ENCODE measurements at places on chromosomes 5 and 9.

DNA sequence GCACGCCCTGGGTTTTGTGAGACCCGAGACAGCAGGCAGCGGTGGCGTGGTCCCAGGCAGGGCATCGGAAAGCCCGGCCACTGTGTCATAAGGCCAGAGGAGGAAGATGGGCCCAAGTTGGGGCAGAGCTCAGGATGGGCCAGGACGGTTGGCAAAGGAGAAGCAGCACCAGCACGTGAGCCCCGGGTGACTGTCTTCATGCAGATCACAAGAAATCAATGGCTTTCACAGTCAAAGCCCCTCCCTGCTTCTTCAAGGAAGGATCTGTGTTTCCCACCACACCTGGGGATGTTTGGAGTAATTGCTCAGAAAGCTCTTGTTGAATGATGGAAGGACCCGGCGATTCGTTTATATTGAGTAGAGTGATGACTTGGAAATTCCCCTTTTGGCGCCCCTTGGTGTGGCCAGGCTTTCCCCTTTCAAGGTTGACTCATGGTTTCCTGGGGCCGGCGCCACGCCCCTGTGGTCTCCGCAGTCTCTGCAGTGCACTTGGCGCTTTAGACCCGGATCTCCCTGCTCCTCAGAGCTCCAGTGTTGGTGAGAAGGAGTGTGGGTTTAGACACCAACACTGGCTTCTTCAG is 52.1 kb downstream of the IL31RA start:
- no peak for ATAC-seq

DNA sequence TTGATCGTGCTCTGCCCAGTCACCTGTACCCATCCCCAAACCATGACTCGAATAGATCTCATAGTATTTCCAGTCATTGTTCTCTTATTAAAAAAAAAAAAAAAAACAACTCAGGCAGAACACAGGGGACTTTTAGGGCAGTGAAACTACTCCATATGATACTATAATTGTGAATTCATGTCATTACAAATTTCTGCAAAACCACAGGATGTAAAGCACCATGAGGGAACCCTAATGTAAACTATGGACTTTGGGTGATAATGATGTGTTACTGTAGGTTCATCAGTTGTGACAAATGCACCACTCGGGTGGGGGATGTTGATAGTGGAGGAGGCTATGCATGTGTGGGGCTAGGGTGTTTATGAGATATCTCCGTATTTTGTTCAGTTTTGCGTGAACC is 133.8 kb downstream of the RAB3C start:
- ATAC-seq: no peak

GRCh38 chr5:79436224-79436623 is 77.7 kb downstream of the HOMER1 start:
- ATAC-seq: no peak

- no peak for ATAC-seq
Observed at GRCh38 chr5:7209658-7210057, 186.3 kb upstream of the ADCY2 start.

- no peak for ATAC-seq
Observed at GRCh38 chr5:178547753-178548415, 42.3 kb downstream of the COL23A1 start.

DNA sequence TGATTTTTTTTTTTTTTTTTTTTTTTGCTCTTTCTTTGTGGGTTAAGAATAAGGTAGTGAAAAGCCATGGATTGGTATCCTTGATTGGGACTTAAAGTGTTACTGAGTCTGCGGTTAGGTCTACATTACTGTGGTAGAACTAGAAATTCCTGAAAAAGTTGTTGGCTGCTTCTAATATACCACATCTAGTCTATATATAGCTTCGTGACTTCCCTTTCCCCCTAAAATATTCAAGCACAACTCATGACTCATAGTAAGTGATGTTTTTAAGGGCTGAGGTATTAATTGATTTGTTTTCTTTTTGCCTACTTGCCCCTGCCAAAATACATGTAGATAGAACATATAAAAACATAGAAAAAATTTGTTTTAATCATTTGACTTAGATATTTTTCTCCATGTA is 247.6 kb downstream of the TMEM232 start:
- peak; percentile 100 for ATAC-seq

DNA sequence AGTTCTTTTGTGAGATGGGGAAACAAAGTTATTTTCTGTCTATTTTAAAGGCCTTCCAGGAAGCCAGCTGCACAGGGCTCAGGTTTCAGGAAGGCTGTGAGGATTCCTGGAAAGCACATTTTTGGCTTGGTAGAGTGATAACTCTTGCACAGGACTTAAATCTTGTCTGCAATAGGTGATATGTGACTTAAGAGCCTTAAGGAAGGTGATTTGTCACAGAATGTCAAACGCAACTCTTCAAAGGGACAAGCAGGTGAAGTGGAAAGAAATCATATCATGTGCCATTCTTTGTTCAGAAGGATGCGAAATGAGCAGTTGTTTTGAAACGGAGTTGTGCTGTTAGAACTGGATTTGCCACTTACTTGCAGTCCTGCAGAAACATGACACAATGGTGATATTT is 459.3 kb downstream of the MAT2B start:
- no peak for ATAC-seq

DNA sequence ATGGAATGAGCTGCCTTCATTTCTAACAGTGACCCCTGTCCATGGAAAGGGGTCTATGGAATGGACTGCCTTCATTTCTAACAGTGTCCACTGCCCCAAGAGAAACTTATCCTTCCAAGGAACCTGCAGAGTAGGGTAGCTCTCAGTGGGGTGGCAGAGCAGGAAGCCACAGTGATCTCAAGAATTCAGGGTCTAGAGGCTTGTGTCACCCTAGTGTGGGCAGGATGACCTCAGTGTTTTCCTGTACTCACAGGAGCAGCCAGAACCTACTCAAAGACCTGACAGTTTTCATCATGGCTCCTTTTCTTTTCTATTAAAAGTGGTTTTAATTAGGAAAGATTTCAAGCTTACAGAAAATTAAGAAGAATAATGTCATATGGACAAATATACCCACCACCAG is 27.5 kb downstream of the SEC61B start:
- no peak for ATAC-seq

GRCh38 chr9:27866741-27867140 is 293.5 kb upstream of the C9orf72 start:
- ATAC-seq: no peak

- no peak for ATAC-seq
Observed at GRCh38 chr9:69319324-69320025, 5.5 kb upstream of the ENTREP1 start.

DNA sequence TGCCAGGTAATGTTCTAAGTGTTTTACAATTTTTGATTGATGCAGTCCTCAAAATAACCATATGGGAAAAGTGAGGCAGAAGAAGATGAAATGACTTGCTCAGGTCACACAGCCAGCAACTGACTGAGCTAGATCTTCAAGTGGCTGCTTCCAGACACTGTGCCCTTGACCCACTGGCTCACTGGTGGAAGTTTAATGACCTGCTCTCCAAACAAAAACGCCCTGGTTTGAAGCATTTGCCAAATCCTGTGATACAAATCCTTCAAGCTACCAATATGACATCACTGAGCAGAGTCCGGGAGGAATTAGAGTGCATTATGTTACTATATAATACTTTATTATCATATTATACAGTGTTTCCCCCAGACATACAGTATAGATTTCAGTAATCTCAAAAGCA is 459.4 kb downstream of the GADD45G start:
- no peak for ATAC-seq

DNA sequence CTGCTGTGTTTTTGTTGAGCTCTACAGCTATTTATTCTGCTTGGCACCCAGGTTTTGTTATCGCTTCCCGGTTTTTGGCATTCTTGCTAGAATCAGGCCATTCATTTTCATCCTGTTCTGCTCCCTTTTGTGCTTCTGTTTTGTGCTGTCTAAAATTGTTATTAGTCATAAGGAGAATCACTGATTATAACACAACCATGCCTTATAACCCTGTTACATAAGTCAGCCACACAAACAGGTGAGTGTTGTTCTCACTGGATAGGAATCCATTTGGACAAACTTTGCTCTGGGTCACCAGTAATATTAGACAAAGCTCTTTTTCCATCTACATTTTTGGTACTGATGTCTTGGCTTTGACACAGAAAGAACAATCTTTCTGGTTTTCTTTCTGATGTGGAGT is 622.8 kb downstream of the PSAT1 start:
- ATAC-seq: no peak

DNA sequence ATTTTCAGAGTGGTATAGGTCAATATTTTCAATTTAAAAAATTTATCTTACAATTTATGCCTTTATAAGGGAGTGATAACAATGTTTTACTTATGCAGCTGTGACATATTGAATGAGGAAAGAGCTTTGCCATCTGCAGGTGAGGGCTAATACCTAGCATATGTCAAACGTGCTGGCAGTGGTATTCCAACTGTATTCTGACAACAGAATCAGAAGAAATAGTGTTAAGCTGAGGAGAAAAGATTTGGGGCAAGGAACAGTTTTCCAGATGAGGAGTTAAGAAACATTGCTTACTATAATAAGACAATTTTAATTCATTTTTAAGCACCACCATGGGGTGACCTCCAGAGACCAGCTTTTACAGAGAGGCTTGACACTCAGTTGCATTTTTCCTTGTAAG is 267.8 kb upstream of the ZNF608 start:
- no peak for ATAC-seq

DNA sequence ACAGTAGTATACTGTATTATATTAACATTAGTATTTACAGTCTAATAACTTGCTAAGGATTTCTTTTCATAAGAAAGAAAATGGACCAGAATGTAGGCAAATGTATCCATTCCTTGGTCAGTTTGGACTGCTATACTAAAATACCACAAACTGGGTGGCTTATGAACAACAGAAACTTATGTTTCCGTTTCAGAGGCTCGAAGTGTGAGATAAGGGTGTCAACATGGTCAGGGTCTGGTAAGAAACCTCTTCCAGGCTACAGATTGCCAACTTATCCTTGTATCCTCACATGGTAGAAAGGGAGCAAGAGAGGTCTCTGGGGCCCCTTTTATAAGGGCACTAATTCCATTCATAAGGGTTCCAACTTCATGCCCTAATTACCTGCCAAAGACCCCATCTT is 9.2 kb upstream of the ESM1 start:
- ATAC-seq: no peak

GRCh38 chr9:108041551-108041950 is 552.0 kb upstream of the KLF4 start:
- peak; percentile 84 for ATAC-seq

DNA sequence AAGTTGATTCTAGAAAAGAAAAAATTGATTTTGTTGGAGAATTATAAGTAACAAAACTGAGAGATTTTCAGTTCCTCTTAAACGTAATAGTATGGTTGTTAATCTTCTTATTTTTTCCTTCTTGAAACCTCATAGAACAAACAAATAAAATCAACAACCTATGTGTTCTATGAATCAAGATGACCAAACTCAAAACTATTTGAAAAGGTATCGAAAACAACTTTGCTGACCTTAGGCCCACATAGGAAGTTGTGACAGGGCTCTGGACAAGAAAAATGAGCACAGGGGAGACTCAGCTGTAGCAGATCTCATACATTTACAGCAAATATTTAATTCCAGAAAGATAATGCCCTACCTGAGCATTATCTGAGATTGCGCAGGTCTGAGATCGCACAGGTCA is 169.4 kb upstream of the CCNH start:
- ATAC-seq: no peak

- ATAC-seq: no peak
Observed at GRCh38 chr9:121788686-121789366, 137.4 kb downstream of the DAB2IP start.

DNA sequence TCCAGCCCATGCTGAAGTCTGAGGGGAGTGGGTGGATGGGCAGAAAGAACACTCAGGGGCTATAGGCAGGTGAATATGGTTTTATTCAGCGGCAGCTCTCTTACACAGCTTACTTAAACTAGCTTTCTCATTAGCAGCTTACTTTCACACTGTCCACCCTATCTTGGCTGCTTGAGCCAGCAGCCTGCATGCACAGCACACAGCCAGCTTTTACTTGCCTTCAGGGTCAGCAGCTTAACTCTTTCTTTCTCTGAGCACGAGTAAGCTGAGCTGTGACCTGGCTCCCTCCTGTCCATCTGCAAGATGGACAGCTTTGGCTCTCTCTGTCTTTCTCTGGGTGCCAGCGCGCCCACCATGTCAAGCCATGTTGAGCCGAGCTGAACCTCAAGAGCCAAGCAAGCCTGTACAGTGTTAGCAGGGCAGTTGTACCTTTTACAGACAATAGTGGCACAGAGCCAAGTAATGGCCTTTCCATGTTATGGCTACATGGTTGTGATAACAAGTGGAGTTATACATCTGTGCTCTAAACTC is 1054.9 kb downstream of the PTPRD start:
- ATAC-seq: no peak

All from SK-N-SH treated with all-trans-retinoic acid at 6 μM for 48 hours (cell line).